ENCODE measurements at places on chromosomes 1 and 21. TPM values are rescaled to one million over a fixed set of nuclear protein-coding genes. Genes with fewer than 3 reads are reported as not detected.

The NTNG1 gene
- 16.8 TPM for total RNA-seq

The CACHD1 gene
- 46.5 TPM for total RNA-seq

The NTMT2 gene
- not detected for total RNA-seq

The RBM11 gene
- total RNA-seq = 9.9 TPM

The CNR2 gene
- total RNA-seq = not detected

The PTPN22 gene
- 0.36 TPM for total RNA-seq
